Stimulated activated CD4-positive, alpha-beta T cell treated with anti-CD3 and anti-CD28 coated beads, Interleukin-4, amount 100 ng/mL, for 24 hours (primary cell): ENCODE measurements at places on chromosomes 5 and 9.

- DNase-seq, result no peak
Observed at GRCh38 chr9:19283072-19283710, 52.7 kb downstream of the DENND4C start.

GRCh38 chr5:124735169-124735858 is 11.1 kb downstream of the ZNF608 start:
- DNase-seq, result no peak

- DNase-seq, result no peak
Observed at GRCh38 chr5:37272511-37272910, 23.3 kb upstream of the CPLANE1 start.

DNA sequence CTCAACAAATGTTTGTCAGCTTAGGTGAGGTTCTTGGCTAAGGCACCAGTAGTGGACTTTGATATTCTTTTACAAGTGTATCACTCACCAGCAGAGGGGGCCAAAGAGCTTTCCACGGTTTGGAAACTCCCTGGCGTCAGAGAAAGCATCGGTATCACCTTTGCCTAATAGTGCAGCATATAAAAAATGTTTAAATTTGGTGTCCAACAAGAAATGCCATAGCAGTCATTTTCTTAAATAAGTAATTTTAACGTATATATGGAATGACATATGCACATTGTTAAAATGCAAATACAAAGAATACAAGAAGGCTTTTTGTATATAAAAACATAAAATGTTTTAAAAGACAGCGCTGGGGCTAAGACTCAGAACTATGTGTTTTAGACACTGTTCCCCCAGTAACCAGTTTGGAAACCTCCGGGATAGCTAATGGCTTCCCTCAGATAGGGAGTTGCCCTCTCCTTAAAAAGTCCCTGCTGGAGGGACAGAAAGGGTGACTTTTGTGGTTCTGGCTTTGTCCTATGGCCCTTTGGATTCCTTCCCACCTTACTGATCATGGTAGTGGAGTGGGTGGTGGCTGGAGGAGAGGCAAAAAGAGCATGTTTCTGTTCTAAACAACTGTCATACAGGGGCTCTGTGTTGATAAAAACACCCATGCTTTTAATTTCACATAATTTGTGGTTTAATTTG is 124.6 kb downstream of the GPBP1 start:
- DNase-seq, result peak; percentile 89

DNA sequence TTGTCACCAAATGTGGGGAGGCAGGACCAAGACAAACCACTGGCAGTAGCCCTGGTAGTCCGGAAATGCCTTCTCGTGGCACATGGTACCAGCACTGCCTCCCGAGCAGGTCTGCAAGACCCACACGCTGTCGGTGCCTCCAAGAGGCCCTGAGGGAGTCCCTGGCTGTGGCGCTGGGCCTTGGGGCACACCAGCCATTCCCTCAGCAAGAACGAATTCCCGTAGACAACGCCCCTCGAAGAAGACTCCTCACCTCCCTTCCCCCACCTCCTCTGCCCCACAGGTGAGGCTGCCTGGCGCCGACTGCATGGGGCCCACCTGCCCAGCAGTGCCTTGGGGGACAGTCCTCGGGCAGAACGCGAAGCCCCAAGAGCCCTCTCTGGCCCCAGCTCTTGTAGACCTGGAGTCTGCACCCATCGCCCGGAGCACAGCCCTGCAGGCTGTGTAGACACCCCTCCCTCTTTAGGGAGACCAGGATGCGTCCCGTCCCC is 56.0 kb downstream of the EXD3 start:
- DNase-seq, result no peak

- DNase-seq, result no peak
Observed at GRCh38 chr9:79446523-79447307, 125.0 kb upstream of the TLE4 start.

- DNase-seq, result no peak
Observed at GRCh38 chr5:73686912-73687311, 60.9 kb downstream of the ARHGEF28 start.

DNA sequence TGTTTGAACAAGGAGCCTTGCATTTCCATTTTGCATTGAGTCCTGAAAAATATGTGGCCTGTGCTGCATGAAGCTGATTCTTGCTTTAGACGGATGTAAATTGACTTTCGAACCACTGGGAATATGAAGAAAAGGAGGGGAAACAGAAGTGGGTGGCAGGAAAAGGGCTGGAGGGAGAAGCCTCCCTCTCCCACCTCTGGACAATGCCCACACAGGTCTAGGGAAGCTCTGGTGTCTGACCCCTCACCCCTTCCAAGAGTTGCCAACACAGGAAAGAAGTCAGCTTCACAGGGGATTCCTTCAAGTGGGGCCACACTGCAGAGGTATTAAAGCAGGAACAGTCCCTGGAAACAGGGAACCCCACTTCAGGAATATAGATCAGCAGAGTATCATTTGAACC is 52.2 kb downstream of the ZNF366 start:
- no peak for DNase-seq

- DNase-seq, result peak; percentile 55
Observed at GRCh38 chr5:116947691-116948528, 373.3 kb upstream of the SEMA6A start.

DNA sequence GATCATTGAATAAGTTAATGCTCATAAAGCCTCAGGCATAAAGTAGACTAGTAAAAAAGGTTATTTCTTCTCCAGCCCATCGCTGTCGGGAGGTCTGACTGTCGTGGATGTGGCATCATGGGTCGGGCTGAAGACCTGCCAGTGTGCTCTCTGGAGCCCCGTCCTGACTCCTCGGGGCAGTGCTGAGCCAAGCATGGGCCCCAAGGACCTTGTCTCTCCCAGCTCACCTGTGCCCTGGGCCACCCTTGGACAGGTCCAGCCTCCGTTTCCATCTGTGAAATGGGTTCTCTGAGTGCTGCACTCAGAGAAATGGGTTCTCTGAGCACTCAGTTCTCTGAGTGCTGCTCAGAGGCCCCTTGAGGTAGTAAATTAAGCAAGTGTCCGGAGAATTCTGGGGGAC is 269.0 kb downstream of the GADD45G start:
- no peak for DNase-seq

GRCh38 chr5:88536146-88536545 is 267.5 kb upstream of the TMEM161B start:
- no peak for DNase-seq

DNA sequence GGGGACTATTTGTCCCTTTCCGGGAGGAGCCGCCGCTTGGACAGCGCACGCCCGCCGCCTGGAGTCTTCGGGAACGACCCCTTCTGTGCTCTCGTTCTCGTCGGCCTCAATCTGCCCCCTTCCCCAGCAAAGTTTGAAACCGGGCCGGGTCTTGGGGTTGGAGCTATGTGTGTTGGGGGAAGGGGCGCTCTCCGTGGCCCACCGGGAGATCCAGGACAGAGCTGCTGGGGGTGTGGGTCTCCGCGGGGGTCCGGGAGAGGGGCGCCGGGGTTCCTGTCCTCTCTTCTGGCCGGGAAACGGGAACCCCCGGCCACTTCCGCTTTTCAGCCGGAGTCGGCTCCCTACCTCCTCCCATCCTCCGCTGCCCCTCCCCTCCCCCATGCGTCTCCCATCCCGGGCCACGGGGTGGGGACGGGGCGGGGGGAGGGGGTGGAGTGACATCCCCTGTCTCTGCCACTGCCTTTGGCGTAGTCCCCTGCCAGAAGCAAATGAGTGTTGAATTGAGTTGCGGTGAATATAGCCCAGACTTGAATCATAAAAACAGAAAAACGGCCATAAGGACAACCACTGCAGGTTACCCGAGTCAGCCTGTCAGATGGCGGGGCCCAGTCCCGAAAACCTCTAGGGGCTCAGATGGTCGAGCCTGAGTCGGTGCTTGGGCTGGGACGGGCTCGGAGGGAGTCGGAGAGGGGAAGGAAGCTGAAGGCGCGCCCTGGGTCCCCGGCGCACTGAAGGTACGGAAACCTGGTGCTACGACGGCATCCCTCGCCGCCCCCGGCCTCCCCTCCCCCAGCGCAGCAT is 1.1 kb downstream of the CPLX2 start:
- DNase-seq, result no peak

GRCh38 chr9:133071484-133072150 is 9.8 kb downstream of the CEL start:
- DNase-seq, result no peak
